ENCODE measurements at places on chromosomes 12 and 14. TPM values are rescaled to one million over a fixed set of nuclear protein-coding genes. Genes with fewer than 3 reads are reported as not detected.
A peak's percentile ranks its signal among the peaks of the same experiment; 100 is the strongest.

The ACTN1 gene
- total RNA-seq: 262 TPM

The GDF11 gene
- total RNA-seq: 18.2 TPM

The CCDC59 gene
- 54.0 TPM for total RNA-seq

The ART4 gene
- total RNA-seq: not detected

DNA sequence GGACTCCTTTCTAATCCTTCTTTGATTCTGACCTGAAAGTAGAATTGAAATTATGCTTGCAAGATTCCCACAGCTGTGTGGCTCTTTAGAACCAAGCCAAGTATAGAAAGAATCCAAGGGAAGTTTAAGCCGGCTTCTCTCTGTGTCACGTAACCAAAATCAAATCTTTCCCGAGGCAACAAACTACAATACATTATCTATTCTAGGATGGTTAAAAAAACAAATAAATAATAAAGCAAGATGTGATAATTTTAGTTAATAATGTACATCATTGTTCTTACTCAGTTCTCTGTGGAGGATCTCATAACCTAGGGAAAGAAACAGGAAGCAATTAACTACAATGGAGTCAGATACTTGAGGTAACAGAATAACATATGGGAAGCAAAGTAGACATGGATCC lies 78.1 kb upstream of the ST8SIA1 start:
- H3K4me1 ChIP-seq: no peaks in the 10 kb centered on the region
- no peak overlapping the region for H3K27ac ChIP-seq
- DNase-seq: no peak
- no peaks in the 10 kb centered on the region for H3K27me3 ChIP-seq

DNA sequence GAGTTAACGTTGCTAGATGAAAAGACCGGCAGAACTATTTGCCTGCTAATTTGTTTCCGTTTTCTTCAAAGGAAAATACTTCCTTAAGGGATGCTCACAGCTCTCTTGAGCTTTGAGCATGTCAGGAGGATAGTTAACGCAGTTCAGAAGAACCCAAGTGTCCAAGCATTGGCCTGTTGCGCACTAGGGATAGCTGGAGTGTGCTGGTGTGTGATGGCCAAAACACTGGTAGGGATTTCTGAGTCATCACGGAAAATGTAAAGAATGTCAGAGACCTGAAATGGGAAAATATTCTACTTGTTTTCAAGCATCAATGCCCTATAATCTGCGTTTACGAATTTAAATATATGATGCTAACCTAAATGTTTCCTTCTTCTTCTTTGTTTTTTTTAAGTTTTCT lies 97.8 kb downstream of the VRK1 start:
- no peak for DNase-seq
- H3K27ac ChIP-seq: no peak overlapping the region
- no peaks in the 10 kb centered on the region for H3K36me3 ChIP-seq
- no peaks in the 10 kb centered on the region for H3K4me1 ChIP-seq

- H3K4me3 ChIP-seq: no peak overlapping the region
- H3K27me3 ChIP-seq: no peaks in the 10 kb centered on the region
- H3K36me3 ChIP-seq: no peaks in the 10 kb centered on the region
- DNase-seq: peak; percentile 48
- peaks cover 10% of the 10 kb centered on the region for H3K4me1 ChIP-seq
Observed at GRCh38 chr14:76977793-76978720, 50.5 kb downstream of the IRF2BPL start.

- H3K27me3 ChIP-seq: no peaks in the 10 kb centered on the region
- peaks cover 21% of the 10 kb centered on the region for H3K36me3 ChIP-seq
- H3K4me3 ChIP-seq: no peak overlapping the region
- no peak overlapping the region for H3K27ac ChIP-seq
- no peaks in the 10 kb centered on the region for H3K4me1 ChIP-seq
- DNase-seq: no peak
Observed at GRCh38 chr12:32824596-32824995, 68.9 kb upstream of the YARS2 start.

GRCh38 chr12:120161852-120162251 lies 32.7 kb downstream of the GCN1 start:
- H3K27ac ChIP-seq: no peak overlapping the region
- H3K4me1 ChIP-seq: no peaks in the 10 kb centered on the region
- DNase-seq: no peak

DNA sequence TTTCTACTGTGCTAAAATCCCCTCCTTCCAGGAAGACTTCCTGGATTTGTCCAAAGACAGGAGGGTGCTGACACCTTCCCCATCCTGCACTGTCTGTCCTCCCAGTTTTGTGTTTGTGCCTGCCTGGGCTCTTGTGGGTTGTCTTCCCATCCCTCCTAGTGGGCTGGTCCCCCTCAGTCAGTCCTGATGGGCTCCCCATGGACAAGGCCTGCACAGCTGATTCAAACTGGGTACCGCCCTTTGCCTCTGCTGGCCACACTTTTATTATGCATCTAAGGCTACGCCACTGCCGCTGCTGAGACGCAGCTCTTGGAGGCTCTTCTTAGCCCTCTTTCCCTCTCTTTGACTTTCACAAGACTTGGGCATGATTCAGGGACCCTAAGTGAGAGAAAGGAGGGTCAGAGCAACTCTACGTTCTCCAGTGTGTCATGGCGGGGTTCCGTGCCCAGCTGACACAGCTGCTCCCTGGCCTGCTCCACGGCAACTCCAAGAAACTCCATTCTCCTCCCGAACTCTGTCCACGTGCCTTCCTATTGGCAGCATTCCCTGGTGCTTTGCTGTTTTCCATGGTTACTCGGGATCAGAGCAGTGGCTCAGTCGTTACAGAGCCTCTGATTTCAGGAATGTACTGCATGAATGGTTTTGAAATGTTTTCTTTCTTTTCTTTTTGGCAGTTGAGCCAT lies 3.8 kb upstream of the KRT85 start:
- H3K4me3 ChIP-seq: no peak overlapping the region
- no peaks in the 10 kb centered on the region for H3K4me1 ChIP-seq
- no peak overlapping the region for H3K27ac ChIP-seq
- no peaks in the 10 kb centered on the region for H3K27me3 ChIP-seq
- H3K36me3 ChIP-seq: no peaks in the 10 kb centered on the region
- DNase-seq: no peak
